ENCODE measurements at places on chromosomes 7 and 10. TPM values are rescaled to one million over a fixed set of nuclear protein-coding genes. Genes with fewer than 3 reads are reported as not detected.

The TAF6 gene
- total RNA-seq = 14.4 TPM

The UCN3 gene
- total RNA-seq = not detected

The CTAGE4 gene
- not detected for total RNA-seq

The PTPN20 gene
- total RNA-seq = not detected

The GDF2 gene
- not detected for total RNA-seq

The SPDYE5 gene
- total RNA-seq = not detected

The ATG9B gene
- 0.18 TPM for total RNA-seq

The CALD1 gene
- total RNA-seq = 532 TPM

The PTF1A gene
- not detected for total RNA-seq

All from IMR-90 (cell line).